Lower lobe of right lung (tissue), 2 donors: ENCODE measurements at places on chromosomes 5 and 9.

- DNase-seq, result no peak
These were observed 136.1 kb upstream of the HAND1 start for GRCh38 chr5:154614125-154614524.

GRCh38 chr9:69319324-69320025, 5.5 kb upstream of the ENTREP1 start:
- DNase-seq, result no peak

DNA sequence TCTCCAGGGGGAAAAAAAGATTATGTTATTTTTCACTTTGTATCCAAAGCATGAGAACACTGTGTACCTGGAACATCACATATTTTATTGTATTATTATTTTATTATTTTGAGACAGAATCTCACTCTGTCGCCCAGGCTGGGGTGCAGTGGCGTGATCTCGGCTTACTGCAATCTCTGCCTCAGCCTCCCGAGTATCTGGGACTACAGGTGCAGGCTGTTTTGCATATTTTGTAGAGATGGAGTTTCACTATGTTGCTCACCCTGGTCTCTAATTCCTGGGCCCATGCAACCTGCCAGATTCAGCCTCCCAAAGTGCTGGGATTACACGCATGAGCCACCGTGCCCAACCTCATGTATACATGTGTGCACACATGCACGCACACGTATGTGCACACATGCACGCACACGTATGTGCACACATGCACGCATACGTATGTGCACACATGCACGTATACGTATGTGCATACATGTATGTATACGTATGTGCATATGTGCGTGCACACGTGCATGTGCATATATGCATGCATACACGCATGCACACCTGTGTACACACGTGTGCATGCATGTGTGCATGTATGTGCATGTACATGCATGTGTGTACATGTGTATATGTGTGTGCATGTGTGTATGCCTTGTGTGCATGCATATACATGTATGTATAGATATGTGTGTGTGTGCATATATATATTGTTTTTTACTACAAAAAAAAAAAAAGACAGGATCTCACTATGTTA, 9.5 kb upstream of the UGCG start:
- DNase-seq, result no peak

DNA sequence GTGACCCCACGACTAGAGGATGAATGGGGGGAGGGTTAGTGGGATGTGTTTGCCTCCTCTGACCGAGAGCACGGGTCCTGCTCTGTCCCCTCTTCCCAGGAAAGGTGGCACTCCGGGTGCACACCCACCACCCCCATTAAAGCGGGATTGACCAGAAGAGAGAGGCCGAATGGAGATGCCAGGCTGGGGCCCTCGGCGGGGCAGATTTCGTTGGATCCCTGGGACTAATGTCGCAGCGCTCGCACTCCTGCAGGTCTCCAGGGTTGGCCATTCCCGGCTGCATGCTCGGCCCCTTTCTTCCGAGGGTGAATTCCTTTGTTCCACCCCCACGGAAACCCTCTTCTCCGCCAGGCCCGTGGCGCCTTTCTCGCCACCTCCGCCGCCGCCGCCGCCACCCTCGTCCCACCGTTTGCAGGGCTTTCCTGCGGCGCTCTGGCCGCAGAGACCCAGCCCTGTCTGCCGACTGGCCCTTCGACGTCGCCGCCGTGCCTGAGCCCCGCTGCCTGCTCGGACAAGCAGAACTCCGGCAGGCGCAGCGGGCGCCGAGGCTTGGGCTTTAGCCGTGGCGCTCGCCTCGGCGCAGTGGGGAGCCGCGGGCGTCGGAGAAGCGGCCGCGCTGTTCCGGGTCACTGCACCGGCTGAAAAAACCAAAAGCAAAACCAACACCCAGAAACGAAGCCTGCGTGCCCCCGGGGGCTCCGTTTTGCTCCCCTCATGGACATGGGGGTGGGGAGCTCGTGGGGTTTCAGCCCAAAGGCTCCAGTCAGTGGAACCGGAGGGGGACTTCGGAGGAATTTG, 11.8 kb downstream of the LMX1B start:
- DNase-seq, result no peak

- DNase-seq, result no peak
These were observed 53.0 kb upstream of the SMARCA2 start for GRCh38 chr9:1962122-1962521.
